ENCODE measurements at places on chromosomes 12 and 14.

DNA sequence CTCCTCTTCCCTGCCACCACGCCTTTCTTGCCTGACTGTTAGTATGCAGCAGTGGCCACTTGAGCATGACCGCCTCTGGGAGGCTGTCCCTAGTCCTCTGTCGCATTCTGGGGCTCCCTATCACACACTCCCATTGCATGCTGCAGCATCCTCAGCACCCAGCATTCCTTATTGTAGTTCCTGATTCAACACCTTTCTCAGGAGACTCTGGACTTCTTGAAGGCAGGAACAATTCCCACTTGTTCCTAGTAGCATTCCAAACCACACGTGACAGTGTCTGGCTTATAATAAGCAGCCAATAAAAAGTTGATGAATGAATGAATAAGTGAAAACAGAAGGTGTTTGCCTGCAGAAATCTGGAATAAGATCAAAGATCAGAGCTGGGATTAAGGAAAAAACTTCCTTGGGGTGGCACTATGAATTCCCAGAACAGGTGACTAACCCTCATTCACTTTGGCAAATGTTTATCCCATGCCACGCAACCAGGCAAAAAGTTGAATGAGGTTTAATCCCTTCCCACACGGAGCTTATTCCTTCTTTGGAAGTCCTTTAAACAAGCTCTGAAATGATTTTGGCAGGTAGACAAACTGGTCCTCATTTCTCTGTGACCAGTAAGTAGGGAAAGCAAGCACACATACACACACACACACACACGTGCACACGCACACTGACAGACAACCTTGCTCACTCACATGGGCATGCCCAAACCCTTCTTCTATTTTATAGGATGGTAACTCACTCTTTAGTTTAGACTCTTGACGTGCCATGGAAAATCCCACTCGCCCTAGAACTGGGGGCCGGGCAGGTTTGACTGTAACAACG, 26.5 kb downstream of the NTF3 start:
- no peak for DNase-seq

DNA sequence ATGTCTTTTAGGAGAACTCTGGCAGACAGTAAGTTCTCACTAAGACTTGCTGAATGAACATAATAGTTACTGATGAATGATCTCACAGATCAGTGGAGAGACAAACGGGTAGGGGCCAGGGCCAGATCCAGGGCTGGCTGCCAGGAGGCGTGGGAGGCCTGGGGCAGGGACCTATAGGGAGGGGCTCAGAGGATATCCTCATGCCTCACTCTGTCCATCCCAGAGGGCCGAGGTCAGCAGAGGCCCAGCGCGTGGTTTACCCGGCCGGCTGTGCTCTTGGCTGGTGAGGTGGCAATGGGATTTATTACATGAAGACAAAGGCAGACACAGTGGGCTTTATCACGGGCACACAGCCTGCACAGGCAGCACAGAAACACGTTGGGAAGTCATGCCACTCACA, 85.4 kb downstream of the CHGA start:
- DNase-seq, result no peak

GRCh38 chr12:116215023-116215422, 62.5 kb downstream of the MED13L start:
- no peak for DNase-seq

GRCh38 chr14:69240527-69241173, 19.3 kb upstream of the GALNT16 start:
- DNase-seq, result no peak

DNA sequence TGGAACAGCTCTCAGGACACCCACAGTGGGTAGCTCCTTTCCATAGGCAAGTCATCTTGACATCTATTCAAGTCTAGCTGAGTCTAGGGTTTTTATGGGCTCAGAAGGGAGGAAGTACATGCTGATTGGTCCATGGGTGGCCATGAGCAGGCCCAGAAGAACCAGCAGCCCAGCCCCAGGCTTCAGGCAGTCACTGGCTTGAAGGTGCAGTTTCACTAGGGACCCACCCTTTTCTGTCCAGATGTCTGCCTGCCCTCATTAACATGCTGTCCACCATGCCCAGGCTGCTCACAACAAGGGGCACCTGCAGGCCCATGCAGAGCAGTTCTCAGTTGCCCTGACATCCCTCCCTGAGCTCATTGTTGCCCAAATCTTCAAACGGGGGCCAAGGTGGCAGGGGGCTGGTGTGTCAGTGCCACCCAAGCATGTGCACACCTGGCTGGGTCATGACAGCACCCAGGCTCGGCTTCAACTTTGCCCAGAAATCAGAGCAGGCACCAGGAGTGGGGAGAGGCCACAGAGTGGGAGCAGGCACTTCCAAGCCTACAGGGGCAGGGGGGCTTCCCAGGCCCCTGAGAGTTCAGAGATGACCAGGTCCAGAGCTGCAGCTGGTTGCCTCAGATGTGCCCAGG, 18.7 kb upstream of the LGR5 start:
- no peak for DNase-seq

GRCh38 chr12:25051171-25051570, 102.3 kb upstream of the BCAT1 start:
- no peak for DNase-seq

DNA sequence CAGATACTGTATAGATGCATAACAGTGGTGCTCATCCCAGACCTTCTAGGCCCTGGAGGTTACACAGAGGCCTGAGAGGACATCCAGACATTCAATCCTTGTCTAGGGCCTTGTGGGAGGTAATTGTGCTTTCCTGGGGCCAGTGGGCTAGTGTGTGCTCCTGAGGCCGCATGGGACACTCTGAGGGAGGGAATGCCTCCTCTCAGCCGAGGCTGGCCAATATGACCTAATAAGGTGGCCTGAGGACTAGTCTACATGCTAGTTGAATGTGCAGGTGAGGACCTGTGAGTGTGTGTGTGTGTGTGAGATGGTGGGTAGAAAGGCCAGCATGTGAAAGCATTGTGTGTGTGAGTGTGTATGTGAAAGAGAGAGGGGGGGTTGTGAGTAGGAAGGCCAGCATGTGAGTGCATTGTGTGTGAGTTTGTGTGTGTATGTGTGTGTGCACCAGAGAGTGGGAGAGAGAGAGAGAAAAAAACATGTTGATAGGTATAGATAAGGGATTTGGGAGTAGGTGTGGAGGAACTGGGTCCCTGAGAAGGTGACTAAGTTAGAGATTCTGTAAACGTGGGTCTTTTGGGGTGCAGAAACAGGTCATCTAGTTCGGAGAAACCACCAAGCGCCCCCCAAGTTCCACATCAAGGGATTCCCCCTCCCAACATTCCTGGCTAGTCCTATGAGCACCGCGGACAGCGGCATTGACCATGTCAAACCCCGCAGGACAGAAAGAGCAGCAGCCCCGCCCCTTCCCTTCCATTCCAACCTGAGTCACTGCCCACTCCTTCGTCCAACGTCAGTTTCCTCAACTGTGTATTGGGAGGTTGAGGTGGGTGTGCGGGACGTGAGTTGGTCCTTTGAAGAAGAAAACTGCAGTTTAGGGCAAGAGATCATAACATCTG, 9.7 kb upstream of the KRT81 start:
- no peak for DNase-seq

GRCh38 chr12:85775091-85775490, 61.1 kb downstream of the RASSF9 start:
- DNase-seq, result no peak

- no peak for DNase-seq
These were observed 18.5 kb downstream of the PACS2 start for GRCh38 chr14:105333020-105333490.

- DNase-seq, result no peak
These were observed 19.5 kb downstream of the BCL11B start for GRCh38 chr14:99252443-99252939.

GRCh38 chr14:76909266-76909665, 83.1 kb downstream of the LRRC74A start:
- DNase-seq, result no peak

DNA sequence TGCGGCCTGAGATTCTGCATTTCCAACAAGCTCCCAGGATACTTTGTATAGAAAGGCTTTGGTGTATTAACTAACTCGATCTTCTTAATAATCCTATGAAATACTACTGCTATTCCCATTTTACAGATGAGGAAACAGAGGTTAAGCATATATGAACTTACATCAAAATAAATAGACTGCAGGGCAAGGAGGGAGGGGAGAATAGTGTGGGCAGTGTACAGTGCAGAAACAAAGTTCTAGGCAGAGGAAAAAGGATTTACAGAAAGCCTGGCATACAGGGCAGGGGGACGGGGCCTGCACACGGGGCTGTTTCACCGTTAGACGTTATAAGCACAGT, 19.0 kb downstream of the NINJ2 start:
- no peak for DNase-seq

DNA sequence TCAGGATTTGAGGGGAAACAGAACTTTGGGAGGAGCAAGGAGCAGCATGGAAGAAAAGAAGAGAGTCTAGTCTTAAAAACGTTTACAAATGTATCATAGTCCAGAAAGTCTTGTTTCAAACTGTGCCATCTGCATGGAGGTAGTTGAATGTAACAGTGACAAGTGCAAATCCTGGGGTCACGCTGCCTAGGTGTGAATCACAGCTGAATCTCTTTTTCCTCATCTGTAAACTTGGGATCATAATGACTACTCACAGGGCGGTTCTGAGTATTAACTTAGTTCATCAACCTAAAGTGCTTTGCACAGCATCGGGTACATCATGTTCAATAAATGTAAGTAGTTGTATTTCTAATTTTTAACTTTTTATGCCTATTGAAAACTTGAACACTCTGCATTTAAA, 208.5 kb downstream of the CHST11 start:
- DNase-seq, result no peak

GRCh38 chr12:22318108-22318737, 16.3 kb downstream of the ST8SIA1 start:
- DNase-seq, result no peak

DNA sequence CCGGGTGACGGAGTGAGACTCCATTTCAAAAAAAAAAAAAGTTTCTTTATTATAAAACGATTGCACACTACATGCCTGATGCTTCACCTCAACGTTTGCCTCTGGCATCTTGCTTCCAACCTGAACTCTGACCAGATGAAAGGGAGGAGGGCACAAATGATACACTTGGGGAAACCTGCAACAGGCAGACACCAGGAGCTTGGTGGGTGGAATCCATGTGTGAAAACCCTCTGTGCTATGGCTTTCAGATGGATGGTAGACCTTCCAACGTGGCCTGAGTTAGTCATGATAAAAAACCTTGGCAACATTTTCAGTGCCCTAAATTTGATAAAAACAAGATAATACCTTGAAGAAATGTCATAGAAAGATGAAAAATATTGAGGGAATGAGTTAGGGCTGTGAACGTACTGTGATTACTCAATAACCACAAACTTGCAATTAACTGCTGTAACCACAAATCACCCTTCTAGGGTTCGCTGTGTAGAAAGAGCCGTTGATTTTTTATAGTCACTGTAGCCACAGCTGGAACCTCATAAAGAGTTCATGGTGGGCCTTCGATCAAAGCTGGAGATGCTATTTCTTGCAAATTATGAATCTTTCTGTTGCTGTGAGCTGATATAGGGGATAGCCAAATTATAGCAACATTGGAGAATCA, 26.1 kb upstream of the GZMB start:
- no peak for DNase-seq

DNA sequence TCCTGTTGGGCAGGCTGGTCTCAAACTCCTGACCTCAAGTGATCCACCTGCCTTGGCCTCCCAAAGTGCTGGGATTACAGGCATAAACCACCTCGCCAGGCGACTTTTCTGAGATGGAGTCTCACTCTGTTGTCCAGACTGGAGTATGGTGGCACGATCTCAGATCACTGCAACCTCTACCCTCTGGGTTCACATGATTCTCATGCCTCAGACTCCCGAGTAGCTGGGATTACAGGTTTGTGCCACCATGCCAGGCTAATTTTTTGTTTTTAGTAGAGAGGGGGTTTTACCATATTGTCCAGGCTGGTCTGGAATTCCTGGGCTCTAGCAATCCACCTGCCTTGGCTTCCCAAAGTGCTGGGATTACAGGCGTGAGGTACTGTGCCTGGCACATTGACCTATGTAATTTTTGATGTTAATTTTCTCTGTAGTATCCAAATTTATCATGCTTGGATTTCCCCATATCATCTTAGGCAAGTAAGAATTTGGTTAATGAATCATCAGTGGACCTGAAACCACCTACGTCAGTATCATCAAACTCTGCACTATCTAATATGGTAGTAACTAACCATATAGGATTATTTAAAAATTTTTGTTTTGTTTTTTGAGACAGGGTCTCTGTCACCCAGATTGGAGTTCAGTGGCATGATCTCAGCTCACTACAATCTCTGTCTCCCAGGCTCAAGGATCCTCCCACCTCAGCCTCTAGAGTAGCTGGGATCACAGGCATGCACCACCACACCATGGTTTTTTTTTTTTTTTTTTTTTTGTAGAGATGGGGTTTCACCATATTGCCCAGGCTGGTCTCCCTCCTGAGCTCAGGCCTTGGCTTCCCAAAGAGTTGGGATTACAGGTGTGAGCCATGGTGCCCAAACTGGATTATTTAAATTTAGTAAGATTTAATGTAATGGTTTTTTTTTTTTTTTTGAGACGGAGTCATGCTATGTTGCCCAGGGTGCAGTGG, 11.9 kb upstream of the ATP5F1B start:
- DNase-seq, result peak; percentile 21

GRCh38 chr12:128191380-128191779, 75.6 kb upstream of the TMEM132C start:
- DNase-seq, result no peak

GRCh38 chr12:57586128-57586527, 4.9 kb upstream of the PIP4K2C start:
- DNase-seq, result no peak

DNA sequence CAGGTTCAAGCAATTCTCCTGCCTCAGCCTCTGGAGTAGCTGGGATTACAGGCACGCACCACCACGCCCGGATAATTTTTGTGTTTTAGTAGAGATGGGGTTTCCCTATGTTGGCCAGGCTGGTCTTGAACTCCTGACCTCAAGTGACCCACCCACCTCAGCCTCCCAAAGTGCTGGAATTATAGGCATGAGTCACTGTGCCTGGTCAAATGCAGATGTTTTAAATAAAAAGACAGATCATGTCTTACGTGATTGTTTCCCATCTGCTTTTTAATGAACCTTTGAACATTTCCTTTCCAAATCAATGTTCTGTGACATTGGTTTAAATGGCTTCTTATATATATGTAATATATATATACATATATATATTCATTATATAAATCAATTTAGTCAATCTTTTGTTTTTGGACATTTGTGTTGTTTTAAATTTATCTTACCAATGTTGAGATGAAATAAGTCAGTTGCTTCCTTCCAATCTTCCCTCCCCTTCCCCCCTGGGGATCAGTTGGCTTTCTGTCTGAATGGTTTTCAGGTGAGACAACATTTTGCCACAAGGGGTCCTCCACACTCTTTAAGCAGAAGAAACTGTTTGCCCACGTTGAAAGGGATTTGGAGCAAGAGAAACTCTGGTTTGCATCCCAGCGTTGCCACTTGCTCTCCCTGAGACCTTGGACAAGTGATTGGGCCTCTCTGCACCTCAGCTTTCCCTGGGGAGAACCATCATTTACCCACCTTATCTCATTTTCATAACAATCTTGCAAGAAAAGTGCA, 47.6 kb upstream of the RBM19 start:
- peak; percentile 63 for DNase-seq
